Hematopoietic multipotent progenitor cell treated with erythropoietin and hydrocortisone succinate and interleukin-3 and kit ligand, for 6 days (in vitro differentiated cells): ENCODE measurements at places on chromosomes 11 and 22.
A peak's percentile ranks its signal among the peaks of the same experiment; 100 is the strongest.

- DNase-seq = no peak
Measured at GRCh38 chr11:86760577-86760976, 39.8 kb upstream of the PRSS23 start.

GRCh38 chr11:112856591-112856990 is 104.6 kb upstream of the NCAM1 start:
- no peak for DNase-seq

DNA sequence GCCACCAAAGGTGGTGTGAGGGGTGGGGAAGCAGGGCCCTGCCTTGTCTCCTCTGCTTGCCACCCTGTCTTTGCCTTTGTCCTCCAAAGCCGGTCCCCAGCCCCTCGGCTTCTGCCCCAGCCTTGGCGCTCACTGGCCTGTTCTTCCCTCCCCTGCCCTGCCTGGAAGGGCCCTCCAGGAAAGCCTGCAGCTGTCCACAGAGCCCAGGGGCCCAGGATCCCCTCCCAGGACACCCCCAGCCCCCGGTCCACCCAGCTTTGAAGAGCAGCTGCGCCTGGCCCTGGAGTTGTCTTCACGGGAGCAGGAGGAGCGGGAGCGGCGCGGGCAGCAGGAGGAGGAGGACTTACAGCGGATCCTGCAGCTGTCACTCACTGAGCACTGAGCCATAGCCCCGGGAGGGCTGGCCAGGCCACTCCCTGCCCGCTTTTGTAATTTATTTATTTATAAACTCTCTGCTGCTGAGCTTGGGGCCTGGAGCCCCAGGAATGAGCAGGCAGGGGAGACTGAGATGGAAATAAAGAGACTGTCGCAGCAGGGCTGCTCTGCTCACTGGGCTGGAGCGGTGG is 1.3 kb upstream of the SSH3 start:
- DNase-seq = no peak

DNA sequence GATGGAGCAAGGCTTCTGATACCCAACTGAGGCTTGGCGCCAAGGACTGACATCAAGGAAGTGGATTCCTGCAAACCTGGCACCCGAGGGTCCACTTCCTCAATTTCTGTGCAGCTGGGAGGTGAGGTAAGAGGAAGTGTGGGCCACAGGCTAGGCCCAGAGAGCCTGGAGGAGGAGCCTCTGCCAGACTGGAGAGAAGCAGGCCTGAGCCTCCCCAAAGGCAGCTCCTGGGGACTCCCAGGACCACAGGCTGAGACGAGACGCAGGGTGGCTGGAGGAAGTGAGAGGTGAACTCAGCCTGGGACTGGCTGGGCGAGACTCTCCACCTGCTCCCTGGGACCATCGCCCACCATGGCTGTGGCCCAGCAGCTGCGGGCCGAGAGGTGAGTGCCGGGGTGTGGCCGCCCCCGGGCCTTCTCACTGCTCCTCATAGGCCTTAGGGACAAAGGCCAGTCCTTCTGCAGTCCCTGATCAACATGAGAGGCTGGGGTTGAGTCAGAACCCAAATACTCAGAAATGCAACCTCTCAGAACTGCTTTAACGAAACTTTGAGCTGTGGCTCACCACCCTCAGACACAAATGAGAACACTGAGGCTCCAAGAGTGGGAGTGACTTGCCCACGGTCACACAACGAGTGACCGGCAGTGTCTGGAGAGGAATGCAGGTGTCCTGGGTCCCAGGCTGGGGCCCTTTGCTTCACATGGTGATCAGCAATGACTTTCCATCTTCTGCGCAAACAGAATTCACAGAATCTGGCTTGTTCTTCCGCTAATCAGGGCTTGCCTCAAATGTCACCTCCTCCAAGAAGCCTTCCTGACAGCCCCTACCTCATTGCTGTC is at the start of gene NCF4:
Gene NCF4 (plus strand): TSS at position 186 of the 839 bp plus-strand sequence. CDS start 166 bp downstream, at position 352.
- DNase-seq = peak; percentile 91

DNA sequence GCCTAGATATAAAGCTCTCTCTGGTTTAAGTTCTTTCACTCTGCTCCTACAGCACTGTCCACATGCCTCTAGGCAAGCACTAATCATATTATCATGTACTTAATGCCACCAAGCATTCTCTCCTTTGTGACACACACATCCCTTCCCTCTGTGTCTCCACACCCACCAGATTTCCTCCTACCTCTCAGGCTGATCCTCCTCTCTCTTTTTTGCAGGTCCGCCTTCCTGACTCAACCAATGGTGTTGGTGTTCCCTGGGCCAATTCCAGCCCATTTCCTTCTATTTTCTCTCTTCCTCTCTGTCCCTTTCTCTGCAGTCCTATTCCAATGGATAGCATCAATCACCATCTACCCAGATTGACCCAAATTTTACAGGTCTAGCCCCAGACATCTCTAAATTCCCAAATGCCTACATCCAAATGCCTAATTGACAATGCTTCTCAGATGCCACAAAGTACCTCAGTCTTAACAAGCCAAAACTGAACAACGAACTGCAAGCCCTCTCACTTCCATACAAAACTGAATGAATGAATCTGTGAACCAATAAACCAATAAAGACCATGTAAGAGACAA is 504 bp upstream of the ZNF215 start:
- peak; percentile 34 for DNase-seq

DNA sequence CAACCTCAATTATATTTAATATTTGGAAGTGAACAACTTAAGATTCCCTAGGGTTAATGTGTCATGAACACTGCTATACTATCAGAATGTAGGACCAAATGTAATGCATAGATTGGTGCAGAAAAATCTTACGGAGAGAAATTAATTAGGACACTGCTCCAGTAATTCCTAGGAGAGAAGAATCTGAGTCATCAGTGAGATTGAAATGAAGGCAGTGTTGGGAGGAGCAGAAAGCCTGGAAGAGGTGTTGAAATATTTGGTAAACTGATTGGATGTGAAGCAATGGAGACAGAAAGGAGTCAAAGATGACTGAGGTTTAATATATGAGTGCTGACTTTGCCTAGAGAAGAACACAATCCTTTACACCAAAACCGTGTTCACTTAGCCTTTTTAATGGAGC is 836.0 kb downstream of the FAM181B start:
- no peak for DNase-seq

DNA sequence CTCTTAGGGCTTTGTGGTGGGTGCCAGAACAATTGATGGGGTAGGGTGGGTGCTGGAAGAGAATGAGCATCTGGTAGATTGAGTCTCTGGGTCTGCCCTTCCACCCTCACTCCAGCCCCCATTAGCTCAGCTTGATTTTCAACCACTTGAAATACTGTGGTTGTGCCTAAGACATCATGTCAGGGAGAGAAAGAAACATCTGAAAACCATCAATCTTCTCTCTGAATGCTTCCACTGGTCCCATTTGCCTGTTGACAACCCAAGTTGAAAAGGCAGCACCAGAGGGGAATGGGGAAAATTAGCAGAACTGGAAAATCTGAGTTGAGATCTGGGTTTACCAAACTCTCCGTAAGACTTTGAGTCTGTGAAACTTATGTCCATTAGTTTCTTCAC is 26.1 kb downstream of the CD44 start:
- DNase-seq = no peak
